ENCODE measurements at places on chromosomes 13 and 19. TPM values are rescaled to one million over a fixed set of nuclear protein-coding genes. Genes with fewer than 3 reads are reported as not detected.

GAPDHS gene
- not detected for total RNA-seq

FBXO27 gene
- 2.9 TPM for total RNA-seq

CEBPA gene
- 0.07 TPM for total RNA-seq

VSIG10L gene
- total RNA-seq, result 1.2 TPM

CD37 gene
- total RNA-seq, result not detected
